ENCODE measurements at places on chromosomes 12 and 14.

- DNase-seq = no peak
Measured at GRCh38 chr12:124369055-124369826, 74.3 kb downstream of the RFLNA start.

- no peak for DNase-seq
Measured at GRCh38 chr14:90536092-90536491, 139.3 kb downstream of the CALM1 start.

GRCh38 chr14:77791225-77791600 is 8.7 kb upstream of the ADCK1 start:
- no peak for DNase-seq

DNA sequence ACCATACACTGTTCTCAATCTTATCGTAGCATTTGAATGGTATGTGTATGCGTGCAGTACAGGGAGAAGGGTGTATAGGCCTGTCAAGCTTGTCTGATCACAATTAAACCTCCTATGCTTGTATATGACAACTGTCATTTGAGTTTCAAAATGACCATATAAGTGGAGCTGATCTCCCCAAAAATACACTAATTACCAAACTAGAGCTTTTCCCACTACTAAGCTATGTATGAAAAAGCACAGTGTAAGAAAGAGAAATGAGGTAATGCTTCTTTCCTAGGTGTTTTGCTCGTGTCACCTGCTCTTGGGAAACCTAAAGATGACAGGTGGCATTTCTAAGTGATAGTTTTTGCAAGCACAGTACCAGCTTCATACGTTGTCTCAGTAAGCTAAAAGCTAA is 1.1 kb upstream of the STK38L start:
- no peak for DNase-seq

- DNase-seq = no peak
Measured at GRCh38 chr12:122084857-122085405, 6.4 kb downstream of the MLXIP start.

GRCh38 chr14:51318813-51319597 is 79.0 kb downstream of the TMX1 start:
- no peak for DNase-seq

- no peak for DNase-seq
Measured at GRCh38 chr12:111012918-111013317, 92.5 kb upstream of the MYL2 start.

DNA sequence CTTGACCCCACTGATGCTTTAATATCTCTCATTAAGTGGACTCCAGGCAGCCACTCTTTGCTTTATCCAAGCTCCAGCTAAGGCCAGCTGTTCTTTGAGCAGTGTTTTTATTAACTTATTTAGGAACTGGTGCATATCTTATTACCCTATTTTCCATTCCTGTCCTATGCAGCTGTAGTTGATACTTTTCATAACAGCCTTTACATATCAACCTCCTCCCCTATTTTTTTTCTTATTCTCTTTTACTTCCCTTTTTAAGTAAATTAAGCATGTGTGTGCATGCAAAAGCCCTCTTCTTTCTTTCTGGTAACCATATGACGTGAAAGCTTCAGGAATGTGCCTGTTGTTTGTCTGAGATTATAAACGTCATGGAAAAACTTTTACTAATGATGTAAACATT is 121.2 kb downstream of the PTPRQ start:
- no peak for DNase-seq

- no peak for DNase-seq
Measured at GRCh38 chr12:79532907-79533288, 157.9 kb downstream of the PAWR start.

GRCh38 chr12:132167611-132168310 is 23.5 kb downstream of the NOC4L start:
- no peak for DNase-seq

- no peak for DNase-seq
Measured at GRCh38 chr14:34665785-34666435, 36.0 kb upstream of the SNX6 start.

- DNase-seq = no peak
Measured at GRCh38 chr14:61140872-61141271, 140.3 kb downstream of the TMEM30B start.

DNA sequence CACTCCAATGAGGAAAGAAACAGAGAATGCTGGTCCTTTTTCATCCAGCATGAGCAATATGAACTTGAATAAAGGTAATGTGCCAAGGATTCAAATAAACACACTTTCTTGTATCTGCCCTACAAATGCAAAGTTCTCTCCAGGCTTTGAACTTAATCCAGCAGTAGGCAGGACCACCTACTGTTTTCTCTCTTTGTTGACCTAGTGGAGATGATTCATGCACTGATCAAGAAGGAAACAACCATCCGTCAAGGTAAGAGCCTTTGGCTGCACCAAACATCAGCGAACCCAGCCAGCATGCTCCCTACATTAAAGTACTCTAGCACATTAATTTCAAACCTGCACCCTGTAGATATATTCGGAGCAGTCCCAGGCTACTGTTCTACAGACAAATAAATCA is 489.3 kb downstream of the GALC start:
- no peak for DNase-seq

DNA sequence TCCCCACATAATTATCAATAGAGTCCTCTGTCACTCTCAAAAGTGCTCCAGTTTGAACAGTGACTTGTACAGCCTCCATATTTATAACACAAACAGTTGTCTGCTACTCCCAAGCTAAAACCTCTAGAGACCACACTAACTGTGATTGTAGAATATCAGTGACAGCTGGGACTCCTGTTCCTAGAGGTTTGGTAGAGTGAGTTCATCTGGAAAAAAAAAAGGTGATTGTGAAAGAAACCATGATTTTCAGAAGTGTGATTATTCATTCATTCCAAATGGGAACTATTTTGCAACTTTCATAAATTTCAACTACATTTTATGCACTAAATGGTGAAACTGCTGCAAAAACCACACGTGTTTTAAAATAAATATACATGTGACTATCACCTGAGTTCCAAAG is 128.0 kb upstream of the PLXNC1 start:
- DNase-seq = no peak

DNA sequence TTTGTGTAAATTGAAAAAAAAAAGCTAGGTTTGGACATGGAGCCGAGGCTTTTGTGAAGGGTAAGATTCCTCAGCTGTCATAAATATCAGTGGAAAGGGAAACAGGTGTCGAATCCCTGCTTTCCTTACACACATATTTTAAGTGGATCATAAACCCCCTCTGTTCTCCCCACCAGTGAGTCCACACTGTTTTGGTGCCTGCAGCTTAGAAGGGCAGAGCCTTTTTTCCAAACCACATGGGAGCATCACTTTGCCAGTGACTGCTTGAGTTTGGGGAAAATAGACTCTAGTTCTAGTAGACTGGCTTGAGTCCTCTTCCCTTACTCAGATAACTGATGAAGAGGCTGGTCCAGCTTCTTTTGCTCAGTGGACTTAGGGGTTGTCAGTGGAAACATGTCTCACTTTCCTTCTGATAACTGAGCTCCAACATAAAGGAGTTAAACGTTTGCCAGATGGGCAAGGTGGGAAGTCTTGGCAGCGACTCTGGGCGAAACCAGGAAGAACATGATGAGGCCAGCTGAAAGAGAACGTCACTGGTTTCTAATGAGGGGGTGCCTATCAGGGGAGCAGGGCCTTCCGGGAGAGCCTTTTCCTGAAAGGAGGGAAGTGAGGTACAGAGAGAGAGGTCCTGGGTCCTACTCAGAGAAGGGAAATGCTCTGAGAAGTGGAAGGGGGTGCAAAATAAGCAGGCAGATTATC is 168.1 kb upstream of the PARP11 start:
- DNase-seq = no peak

DNA sequence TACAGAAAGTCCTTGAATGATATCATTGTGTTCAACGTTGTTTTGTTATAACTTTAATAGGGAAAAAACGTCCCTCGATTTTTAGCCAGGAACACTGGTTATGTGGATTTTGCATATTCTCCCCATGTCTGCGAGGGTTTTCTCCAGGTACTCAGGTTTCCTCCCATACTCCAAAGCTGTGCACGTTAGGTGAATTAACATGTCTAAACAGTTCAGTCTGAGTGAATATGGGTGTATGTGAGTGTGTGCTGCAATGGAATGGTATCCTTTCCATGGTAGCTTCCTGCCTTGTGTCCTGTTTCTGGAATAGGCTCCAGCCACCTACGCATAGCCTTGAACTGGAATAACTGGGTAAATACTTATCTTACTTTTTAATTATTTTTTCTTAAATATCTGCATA is 810.8 kb upstream of the ATXN7L3B start:
- no peak for DNase-seq

- no peak for DNase-seq
Measured at GRCh38 chr12:121331248-121331647, 21.0 kb downstream of the ANAPC5 start.

GRCh38 chr14:33505963-33506329 is 444.9 kb downstream of the EGLN3 start:
- no peak for DNase-seq

GRCh38 chr12:106113446-106113823 is 25.3 kb downstream of the NUAK1 start:
- DNase-seq = no peak

DNA sequence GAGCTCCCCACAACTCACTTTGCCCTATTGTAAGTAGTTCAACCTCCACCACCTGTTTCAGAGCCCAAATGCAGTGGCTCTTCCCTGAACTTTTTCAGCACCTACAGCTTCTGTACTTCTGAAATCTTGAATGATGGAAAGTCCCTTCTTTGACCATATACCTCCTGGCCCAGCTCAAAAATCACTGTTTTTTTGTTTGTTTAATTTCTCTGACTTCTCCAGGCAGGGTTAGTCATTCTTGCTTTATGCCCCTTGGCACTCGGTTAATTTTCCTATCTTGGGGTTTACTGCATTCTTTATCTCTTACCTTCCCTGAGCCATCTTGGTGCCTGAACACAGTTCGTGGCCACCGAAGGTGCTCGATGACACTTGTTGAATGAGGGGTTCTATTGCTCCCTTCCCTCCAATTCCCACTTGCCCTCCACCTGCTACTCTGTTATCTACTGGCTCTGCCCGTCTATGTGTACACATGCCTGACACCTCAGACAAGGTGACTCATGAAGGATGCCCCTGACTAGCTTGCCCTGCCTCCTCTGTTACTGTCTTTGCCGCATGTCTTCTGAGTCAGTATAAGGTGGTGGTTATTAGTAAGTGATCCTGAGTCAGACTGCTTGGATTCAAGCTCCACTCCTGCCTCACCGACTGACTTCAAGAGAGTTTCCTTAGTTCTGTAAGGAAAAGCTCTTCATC is 4.4 kb downstream of the AMHR2 start:
- DNase-seq = peak; percentile 14

DNA sequence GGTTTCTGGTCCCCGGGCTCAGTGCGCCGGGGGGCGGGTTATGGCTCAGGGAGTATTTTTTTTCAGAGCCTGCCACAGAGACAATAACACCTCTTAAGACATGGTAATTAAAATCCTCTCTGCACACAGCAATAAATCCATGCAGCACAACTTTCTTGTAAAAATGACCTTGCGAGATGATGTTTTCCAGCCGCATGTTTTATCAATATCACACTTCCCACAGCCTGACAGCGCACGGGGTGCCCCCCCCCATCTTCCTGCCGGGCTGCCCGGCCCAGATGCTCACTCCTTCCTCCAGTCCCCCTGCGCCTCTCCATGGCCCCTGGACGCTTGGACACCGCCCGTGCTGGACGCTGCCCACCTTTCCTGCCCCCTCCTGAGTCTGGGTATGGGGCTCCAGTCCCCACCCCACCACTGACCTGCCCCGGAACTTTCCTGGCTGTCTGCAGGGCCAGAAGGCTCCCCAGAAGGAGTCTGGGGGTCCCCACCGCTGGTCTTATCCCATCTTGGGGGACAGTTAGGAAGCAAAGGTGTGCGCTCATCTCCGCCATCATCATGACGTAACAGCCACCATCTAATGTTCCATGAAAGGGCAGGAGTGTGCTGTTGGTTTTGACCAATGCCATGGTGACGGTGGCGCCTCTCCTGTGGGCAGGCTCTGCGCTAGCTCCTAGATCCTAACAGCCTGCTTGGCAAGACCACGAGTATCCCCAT is 182.9 kb downstream of the KIF26A start:
- no peak for DNase-seq

DNA sequence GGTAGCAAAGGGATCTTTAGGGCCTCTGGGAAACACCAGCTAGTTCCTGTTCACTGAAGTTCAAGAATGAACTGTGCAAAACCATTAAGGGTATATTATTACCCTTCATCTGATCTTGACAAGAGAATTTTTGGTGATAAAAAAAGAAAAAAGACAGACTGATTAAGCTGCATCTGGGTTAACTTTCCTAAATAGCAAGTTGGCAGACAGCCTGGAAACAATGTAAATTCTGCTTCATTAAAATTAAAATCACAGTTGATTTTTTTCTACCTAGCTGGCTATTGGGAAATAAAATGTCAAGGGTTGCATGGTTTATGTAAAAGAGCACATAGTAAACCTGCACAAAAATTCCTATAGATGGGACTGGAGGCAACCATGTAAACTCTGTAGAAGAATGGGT is 126.6 kb upstream of the PRKD1 start:
- no peak for DNase-seq

DNA sequence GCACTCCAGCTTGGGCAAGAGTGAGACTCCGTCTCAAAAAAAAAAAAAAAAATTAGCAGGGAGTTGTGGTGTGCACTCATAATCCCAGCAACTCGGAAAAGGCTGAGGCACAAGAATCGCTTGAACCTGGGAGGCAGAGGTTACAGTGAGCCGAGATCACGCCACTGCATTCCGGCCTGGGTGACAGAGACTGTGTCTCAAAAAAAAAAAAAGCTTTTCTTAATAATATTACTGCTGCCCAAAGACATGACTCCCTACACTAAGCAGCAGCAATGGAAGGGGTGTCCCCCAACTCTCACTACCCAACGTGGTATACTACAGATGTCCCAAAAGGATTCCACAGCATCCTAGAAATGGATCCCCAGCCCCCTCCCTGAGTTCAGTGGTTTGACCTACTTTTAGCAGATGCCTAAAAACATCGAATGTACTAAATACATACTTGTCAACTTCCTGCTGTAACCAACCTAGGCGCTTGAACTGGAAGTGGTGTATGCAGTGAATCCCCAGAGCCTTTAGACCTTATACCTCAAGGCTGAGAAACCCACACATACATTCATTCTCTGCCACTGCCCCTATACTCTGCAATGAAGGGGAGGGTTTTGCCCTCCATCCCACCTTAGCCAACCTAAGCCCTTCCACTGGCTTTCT is 8.5 kb upstream of the FKBP11 start:
- DNase-seq = no peak

- DNase-seq = no peak
Measured at GRCh38 chr12:113326775-113327395, 8.0 kb downstream of the SLC8B1 start.

DNA sequence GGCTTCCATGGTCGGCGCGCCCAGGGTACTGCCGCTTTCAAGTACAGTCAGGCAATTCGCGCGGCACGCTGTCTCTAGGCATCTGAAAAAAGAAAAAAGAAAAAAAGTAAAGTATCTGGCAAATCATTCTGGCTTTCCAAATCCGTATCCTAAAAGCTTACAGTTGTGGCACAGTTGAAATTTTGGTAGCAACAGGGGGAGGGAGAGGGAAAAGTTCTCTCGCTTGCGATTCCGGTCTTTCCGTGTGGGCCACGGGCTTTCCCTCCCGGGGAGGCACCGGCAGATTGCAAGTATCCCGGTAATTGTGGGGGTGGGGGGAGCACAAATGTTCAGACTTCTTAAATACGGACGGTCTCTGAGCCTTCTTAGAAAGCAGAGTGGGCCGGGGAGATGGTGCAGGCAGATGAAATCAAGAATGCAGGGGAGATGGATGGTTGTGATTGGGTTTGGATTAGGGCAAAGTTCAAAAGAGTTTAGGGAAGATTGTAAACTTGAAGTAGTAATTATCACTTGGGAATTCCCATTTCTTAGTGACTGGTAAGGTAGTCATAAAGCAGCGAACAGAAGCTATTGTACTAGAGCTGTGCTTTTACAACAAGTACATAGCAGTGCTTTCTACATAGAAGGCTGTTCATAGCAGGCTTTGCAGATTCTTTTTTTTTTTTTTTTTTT is 1.2 kb downstream of the SOCS2 start:
- DNase-seq = peak; percentile 11

- DNase-seq = no peak
Measured at GRCh38 chr12:118513611-118514010, 137.3 kb downstream of the SUDS3 start.
